NCI-H1417 treated with DMSO at 0.1 percent for 48 hours (cell line): ENCODE measurements at places on chromosomes 16 and 17.

DNA sequence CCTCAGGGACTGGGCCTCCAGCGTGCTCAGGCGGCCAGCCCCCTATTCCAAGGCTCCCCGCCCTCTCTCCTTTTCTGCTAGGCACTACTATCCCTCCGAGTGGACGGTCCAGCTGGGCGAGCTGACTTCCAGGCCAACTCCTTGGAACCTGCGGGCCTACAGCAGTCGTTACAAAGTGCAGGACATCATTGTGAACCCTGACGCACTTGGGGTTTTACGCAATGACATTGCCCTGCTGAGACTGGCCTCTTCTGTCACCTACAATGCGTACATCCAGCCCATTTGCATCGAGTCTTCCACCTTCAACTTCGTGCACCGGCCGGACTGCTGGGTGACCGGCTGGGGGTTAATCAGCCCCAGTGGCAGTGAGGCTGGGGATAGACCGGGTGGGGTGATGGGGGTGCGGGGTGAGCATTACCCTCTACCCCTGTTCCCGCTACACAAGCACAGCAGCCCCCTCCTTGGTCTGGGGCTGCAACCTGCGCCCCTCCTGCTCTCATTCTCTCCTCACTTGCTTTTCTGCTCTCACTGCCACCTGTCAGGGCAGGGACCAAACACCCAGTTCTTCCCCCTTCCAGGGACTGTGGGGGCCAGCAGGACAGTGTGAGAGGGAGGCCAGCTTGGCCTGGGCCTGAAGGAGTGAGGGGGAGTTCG, 1.1 kb downstream of the PRSS41 start:
- no peak for DNase-seq

GRCh38 chr16:57372372-57373116, at the start of gene CX3CL1:
Gene CX3CL1 (plus strand): TSS chr16:57372490. CDS start chr16:57372569, 79 bp downstream.
- no peak for DNase-seq

DNA sequence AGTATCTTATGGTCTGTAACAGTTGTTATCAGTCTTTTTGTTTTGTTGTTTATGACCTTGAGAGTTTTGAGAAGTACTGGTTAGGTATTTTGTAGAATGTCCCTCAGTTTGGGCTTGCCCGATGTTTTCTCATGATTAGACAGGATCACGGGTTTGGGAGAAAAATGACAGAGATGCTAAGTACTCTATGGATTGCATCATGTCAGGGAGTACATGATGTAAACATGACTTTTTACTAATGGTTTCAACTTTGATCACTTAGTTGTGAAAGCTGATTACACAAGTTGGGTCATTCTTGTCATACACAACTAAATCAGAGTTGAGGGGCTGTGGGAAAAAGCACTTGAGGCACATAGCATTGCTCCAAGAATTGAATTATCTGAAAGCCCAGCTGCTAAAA, 94.7 kb upstream of the SIAH1 start:
- DNase-seq = no peak

DNA sequence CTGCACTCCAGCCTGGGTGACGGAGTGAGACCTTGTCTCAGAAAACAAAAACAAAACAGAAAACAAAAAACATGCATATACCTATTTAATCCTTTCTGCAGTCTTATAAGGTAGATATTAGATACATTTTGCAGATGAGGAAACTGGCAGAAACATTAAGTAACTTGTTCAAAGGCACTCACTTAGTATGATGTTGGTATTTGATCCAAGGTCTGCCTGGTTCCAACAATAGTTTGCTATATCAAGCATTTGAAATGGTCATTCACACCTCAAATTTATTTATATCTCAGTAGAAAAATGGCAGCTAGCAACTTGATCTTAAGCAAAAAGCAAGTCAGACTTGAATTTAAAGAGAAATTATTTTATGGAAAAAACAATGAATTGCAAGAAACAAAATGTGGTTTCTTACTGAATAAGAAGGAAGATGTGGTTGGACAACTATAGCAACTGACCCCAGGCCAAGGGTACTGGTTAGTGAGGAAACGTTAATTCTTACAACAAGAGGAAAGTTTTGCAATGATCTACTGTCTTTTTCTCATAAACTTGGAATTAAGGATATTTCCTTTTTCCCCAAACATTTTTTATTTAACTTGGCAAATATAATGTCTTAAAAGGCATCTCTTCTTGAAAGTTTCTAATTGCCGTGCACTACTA, 19.7 kb downstream of the DHRS7B start:
- DNase-seq = no peak

DNA sequence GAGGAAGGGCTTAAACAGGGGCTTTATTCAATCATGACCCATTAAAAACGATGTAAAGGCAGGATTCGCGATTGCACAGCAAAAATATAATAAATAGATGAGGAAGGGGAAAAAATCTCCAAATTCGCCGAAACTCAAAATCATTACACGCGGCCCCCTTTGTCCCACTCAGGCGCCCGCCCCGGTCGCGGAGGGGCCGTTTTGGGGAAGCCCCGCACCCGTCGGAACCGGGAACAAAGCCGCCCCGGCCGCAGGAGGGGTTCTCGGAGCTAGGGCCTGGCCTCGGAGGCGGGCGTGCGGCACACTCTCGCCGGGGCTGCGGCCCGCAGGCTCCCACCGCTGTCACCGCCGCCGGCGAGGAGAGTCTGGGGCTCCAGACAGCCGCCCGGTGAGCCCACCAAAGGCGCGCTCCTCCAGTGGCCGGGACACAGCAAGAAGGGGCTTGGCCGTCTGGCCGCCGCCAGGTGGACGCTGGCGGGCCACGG, 521 bp downstream of the C16orf87 start:
- no peak for DNase-seq

- DNase-seq = no peak
Observed at GRCh38 chr16:4160658-4161430, 44.6 kb upstream of the ADCY9 start.

GRCh38 chr17:46773676-46774075, 44.8 kb downstream of the WNT3 start:
- no peak for DNase-seq

DNA sequence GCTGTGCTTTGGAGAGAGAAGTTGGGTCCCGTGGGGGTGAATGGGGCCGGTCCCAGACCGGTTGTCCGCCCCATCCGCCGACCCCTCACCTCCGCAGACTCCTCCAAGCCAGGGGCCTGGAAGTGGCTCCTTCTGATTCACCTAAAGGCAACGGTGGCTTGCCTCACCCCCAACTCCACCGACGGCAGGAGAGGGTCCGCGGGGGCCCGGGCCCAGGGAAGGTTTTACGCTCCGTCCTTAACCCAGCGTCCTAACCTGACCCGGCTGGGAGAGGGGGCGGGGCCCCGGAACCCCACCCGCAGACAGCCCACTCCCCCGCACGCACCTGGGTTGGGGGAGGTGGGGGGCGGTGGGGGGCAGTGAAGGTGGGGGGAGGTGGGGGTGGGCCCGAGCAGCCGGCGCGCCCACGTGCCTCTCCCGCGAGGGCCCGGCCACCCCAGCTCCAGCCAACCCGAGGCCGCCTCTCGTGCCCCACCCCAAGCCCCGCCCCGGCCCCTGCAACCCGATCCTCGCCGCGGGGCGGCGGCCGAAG, 12.7 kb upstream of the CD300A start:
- DNase-seq = no peak

- DNase-seq = no peak
Observed at GRCh38 chr16:4682084-4682591, 11.2 kb upstream of the NUDT16L1 start.

DNA sequence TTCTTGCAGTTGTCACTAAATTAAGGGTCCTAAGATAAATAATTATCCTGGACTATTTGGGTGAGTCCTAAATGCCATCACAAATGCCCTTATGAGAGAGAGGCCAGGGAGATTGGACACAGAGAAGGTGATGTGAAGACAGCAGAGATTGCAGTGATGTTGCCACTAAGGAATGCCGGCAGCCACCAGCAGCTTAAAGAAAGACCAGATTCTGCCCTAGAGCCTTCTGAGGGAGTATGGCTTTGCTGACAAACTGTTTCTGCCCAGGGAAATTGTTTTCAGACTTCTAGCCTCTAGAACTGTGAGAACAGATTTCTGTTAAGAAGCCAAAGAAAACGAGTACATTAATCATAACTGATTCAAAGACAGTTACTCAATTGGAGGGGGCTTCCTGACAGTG, 10.0 kb upstream of the ZNF23 start:
- no peak for DNase-seq

- DNase-seq = no peak
Observed at GRCh38 chr17:74289688-74290087, 15.7 kb downstream of the DNAI2 start.

GRCh38 chr17:65388911-65389310, 172.5 kb downstream of the AXIN2 start:
- no peak for DNase-seq
